ENCODE measurements at places on chromosomes 3 and 15. TPM values are rescaled to one million over a fixed set of nuclear protein-coding genes. Genes with fewer than 3 reads are reported as not detected.

RASL12 gene
- total RNA-seq, result not detected

SLC22A14 gene
- total RNA-seq, result not detected

SEMA3G gene
- 0.20 TPM for total RNA-seq

RTP4 gene
- total RNA-seq, result 1.3 TPM

MESP1 gene
- 3.0 TPM for total RNA-seq

SYNPR gene
- not detected for total RNA-seq

B3GALNT1 gene
- 1.7 TPM for total RNA-seq

CHDH gene
- total RNA-seq, result 0.02 TPM

PLA1A gene
- 0.52 TPM for total RNA-seq

COL6A6 gene
- total RNA-seq, result not detected

CNTN4 gene
- not detected for total RNA-seq

TRAT1 gene
- 11.8 TPM for total RNA-seq

CHRFAM7A gene
- not detected for total RNA-seq

RBP2 gene
- total RNA-seq, result not detected

CASR gene
- not detected for total RNA-seq

GATA2 gene
- 2.3 TPM for total RNA-seq

MESP2 gene
- total RNA-seq, result not detected

ATP10A gene
- total RNA-seq, result 16.6 TPM

MINAR1 gene
- total RNA-seq, result 0.55 TPM
